Spinal cord (tissue), 10 donors: ENCODE measurements at places on chromosomes 12 and 14. TPM values are rescaled to one million over a fixed set of nuclear protein-coding genes. Genes with fewer than 3 reads are reported as not detected.

Gene KLRC2
- polyA plus RNA-seq: 13.3 TPM

Gene CLEC1A
- polyA plus RNA-seq: 2.5 TPM

Gene APOF
- polyA plus RNA-seq: 0.12 TPM

Gene PLA2G1B
- polyA plus RNA-seq: not detected

Gene CISTR
- 1.1 TPM for polyA plus RNA-seq

Gene TEAD4
- 2.0 TPM for polyA plus RNA-seq

Gene KCNC2
- polyA plus RNA-seq: 13.3 TPM

Gene E2F7
- 4.0 TPM for polyA plus RNA-seq

Gene RASAL1
- 2.2 TPM for polyA plus RNA-seq

Gene OR11H7
- 0.27 TPM for polyA plus RNA-seq
